Left renal pelvis (tissue), 4 donors: ENCODE measurements at places on chromosomes 2 and 18.

- no peak for DNase-seq
Observed at GRCh38 chr18:49340446-49340845, 120.0 kb downstream of the DYM start.

DNA sequence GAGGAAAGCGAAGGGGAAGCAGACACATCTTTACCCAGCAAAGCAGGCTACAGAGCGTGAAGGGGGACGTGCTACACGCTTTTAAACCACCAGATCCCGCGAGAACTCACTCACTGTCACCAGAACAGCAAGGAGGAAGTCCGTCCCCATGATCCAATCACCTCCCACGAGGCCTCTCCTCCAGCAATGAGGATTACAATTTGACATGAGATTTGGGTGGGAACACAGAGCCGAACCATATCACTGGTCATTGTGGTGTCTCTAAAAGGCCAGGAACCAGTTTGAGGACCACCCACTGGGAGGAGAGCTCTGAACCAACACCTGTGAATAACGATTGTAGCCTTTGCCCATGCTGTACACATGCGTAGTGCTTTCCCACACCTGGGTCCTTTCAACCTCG is 116.6 kb upstream of the FAM136A start:
- no peak for DNase-seq

- DNase-seq, result no peak
Observed at GRCh38 chr18:56889621-56890020, 238.5 kb downstream of the WDR7 start.

DNA sequence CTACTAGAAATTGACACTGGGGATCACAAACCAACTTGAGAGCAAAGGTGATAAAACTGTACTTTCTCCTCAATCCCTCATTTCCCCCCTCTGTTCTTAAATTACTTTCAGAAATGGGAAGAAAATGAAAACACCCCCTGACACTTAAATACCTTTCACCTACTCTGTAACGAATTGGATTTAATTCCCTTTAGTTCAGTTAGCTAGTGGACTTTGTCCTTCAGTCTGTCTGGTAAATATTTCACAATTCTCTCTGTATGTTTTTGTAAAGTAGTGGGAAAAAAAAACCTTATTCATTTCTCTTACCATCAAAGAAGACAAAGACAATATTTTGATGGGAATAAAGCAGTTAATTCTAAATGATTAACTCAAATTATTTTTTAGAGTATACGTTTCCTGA is 85.7 kb downstream of the CDH2 start:
- no peak for DNase-seq

DNA sequence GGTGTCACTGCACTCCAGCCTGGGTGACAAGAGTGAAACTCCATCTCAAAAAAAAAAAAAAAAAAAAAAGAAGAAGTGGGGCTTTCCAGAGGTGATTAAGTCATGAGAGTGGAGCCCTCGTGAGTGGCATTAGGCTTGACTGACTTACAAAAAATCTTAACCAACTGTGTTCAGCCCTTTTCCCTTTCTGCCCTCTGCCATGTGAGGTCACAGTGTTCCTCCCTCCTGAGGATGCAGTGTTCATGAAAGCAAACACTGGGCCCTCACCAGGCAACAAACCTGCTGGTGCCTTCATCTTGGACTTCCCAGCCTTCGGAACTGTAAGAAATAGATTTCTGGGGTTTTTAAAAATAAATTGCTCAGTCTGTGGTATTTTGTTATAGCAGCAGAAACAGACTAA is 37.0 kb upstream of the METTL21A start:
- no peak for DNase-seq

DNA sequence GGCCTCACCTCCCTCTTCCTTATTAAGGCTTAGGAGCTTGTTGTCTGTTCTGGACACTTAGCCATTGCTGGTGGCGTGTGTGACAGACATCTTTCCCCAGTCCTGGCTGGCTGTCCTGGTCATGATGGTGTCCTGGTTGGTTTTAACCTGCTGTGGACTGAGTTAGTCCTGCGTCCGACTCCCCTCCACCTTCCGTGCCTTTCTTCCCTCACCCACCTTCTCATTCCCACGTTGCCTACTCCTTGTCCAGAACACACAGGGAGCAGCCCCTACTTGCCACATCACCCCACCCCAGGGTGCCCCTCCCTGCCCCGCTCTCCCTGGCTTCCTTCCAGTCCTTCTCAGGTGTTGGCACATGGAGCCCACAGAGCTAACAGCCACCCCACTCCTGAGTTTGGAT is 9.5 kb downstream of the ANO7 start:
- no peak for DNase-seq
